Prostate gland (tissue), 2 donors: ENCODE measurements at places on chromosomes 7 and 10. TPM values are rescaled to one million over a fixed set of nuclear protein-coding genes. Genes with fewer than 3 reads are reported as not detected.

DNA sequence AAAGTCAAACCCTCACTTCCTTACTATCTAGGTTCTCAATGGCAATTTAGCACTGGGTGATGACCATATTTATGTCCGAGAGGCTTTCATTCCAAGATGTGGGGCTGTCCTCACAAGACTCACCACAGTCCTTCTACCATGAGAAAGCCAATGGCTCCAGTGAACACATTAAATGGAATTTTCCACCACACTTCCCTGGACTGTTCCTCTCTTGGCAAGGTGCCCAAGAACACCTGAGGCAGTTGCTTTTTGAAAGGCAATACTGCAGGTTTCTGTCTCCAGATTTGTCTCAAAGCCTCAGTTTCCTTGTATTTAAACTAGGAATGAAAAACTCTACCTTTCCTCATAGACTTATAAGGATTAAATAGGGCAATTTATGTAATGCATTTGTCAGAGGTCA is 24.2 kb downstream of the AFAP1L2 start:
- DNase-seq: no peak

OR2A7 gene
- total RNA-seq: 5.3 TPM

CHAT gene
- not detected for total RNA-seq

DNA sequence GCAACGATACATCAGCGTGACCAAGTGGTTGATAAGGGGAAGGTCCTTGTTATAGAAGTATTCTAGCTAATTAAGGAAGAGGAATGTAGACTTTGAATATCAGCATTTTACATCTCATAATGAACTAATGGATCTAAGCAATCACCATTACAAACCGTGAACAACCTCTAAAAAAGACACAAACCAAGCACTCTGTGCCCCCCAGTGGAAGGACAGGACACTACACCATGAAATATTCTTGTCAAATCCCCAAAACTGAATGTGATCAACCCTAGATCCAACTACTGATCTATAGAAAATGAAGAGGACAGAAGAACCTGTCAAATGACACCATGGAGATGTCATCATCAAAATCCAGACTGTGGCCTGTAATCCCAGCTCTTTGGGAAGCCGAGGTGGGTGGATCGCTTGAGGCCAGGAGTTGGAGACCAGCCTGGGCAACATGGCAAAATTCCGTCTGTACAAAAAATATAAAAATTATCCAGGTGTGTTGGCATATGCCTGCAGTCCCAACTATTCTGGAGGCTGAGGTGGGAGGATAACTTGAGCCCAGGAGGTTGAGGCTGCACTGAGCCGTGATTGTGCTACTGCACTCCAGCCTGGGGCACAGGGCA is 111.3 kb upstream of the CARD11 start:
- DNase-seq: peak; percentile 29

- no peak for DNase-seq
These were observed 77.9 kb downstream of the CTNNA3 start for GRCh38 chr10:67618116-67618515.

- no peak for DNase-seq
These were observed 478.3 kb downstream of the DNAJB6 start for GRCh38 chr7:157814931-157815705.

GRCh38 chr7:100604028-100604975 is 2.1 kb downstream of the PCOLCE start:
- DNase-seq: peak; percentile 54

GRCh38 chr10:22723783-22724182 is 9.4 kb upstream of the PIP4K2A start:
- no peak for DNase-seq

GRCh38 chr7:36547416-36547815 is 157.8 kb downstream of the ANLN start:
- DNase-seq: no peak

DNA sequence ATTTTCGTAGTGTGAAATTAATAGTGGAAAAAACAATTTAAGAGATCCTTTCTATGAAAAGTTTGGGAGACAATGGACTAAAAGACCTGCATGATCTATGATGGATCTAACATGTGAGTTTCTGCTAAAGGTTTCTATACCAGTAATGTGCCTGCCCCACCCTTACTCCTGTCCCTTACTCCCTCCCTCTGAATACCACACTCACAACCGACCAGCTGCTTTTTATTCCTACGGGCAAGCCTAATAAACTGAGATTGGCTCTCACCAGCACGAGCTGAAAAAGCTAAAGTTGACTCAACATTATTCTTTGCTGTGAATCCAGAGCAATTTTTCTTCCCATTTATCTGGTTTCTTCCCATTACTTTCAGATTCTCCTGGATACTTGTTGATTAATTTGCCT is 17.8 kb upstream of the REEP3 start:
- DNase-seq: no peak

- DNase-seq: no peak
These were observed 106.8 kb downstream of the APBB1IP start for GRCh38 chr10:26544932-26545331.

SLC13A4 gene
- not detected for total RNA-seq

GDF10 gene
- 0.32 TPM for total RNA-seq

DNA sequence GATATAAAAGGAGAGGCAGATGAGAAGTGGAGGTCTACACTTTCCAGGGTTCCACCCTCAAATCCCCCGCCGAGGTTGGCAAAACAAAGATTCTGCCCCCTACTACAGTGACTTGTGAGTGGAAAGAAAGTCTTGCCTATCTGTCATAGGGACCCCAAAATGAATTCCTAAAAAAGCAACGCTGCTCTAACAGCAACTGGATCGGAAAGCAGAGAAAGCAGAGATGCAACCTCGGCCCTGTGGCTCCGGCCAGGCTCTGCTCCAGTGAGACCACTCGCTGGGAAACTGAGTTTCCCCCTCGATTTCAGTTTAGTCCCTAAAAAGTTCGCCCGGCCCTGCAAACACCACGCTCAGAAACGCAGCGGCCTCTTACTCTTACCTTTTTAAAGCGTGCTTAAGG is 297.9 kb upstream of the NFE2L3 start:
- no peak for DNase-seq

CFTR gene
- 5.6 TPM for total RNA-seq

DNA sequence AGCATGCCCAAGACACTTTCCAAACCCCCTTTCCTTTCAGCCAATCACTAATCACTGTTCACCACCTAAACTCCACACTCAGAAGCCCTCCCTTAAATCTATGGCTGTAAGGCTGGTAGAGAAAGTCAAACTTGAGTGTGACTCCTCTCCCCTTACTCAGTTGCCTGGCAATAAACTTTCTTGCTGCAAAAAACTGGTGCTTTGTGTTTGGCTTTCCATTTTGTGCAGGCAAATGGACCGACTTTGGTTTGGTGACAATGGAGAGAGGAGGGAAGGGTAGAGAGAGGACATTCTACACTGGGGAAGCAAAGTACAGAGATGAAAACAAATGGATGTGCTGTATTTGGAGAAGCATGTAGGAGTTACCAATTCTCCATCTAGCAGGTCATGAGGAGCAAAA is 84.9 kb downstream of the SLC25A13 start:
- DNase-seq: no peak

GRCh38 chr10:113856563-113856962 is 2.1 kb downstream of the NHLRC2 start:
- DNase-seq: no peak

CDC123 gene
- total RNA-seq: 63.3 TPM

SPDYE9 gene
- 2.0 TPM for total RNA-seq

STEAP4 gene
- 40.1 TPM for total RNA-seq

GRCh38 chr10:1579141-1579491 is 158.2 kb downstream of the ADARB2 start:
- DNase-seq: no peak

DNA sequence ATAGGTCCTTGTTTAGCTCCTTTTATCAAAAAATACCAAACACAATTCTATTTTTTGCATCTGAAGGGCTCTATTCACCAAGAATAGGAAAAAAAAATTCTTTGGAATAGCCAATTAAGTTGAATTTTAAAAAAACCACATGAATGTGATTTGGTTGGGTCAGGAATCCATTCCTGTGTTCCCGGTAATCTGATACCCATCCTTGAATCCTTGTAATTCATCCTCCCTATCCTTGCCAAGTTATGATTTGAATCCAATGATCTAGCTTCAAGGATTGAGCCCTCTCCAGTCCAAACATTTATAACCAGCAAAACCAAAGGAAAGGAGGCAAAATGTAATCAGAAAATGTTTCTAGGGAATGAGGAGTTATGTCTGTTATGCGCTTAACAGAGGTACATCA is 86.6 kb downstream of the CFAP58 start:
- no peak for DNase-seq

CUZD1 gene
- 0.23 TPM for total RNA-seq

GRCh38 chr7:129381710-129382484 is 52.3 kb upstream of the STRIP2 start:
- DNase-seq: no peak

DNA sequence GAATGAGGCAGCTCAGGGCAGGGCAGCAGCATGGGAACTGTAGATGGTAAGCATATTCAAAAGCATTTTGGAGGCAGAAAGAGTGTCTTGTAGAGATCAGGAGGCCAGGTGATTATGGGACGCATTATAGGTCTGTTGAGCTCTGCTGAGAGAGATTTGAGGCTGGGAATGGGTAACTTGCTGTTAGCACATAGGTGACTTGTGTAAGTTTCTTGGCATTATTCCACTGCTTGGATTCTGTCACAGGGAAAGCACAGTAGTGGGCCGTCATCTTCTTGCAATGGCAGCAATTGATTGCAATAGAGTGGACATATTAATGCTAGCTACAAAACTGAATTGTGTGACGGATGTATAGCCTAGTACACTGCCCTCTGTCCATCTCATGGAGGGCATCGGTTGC is 434.3 kb upstream of the IGFBP3 start:
- no peak for DNase-seq

DNA sequence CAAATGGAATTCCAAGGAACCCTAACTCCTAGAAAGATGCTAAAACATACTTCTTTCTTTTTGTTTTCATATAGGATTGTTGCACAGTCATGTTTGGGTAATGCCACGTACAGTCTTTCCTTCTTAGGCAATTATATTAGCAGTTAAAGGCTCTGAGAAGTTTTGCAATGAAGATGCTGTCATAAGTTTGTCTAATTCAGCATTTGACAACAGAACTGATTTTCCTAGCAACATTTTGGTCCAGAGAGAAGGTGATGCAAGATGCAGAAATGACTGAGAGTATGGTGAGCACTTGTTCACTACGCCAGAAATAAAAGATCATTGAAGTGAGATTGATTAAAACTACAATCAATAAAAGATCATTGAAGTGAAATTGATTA is 184.0 kb upstream of the PLXNA4 start:
- no peak for DNase-seq

ITIH2 gene
- total RNA-seq: not detected

DNA sequence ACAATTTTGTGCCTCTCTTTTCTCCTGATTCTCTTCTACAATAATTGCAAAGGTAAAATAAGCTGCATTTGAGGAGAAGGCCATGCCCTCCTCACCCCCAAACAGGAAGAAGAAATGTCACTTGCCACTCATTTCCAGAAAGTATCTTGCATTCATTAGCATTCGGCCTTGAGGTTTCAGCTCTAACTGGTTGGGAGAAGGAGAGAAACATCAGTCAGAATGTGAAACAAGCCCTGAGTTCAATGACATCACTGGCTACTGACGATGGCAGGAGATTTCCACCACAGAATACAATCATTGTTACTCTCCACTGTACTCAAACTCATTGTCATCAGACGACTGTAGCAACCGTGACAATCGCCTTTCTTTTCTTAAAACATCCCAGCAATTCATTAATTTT is 72.8 kb downstream of the PRKCQ start:
- DNase-seq: no peak

DNA sequence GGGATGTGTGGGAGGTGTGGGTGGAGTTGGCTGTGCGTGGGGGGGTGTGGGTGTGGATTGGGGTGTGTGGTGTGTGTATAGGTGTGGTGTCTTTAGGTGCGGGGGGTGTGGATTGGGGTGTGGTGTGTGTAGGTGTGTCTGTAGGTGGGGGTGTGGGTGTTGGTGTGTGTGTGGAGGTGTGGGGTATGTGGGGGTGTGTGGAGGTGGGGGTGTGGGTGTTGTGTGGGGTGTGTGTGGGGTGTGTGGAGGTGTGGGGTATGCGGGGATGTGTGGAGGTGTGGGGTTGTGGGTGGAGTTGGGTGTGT is 33.9 kb downstream of the SPDYE17 start:
- no peak for DNase-seq

- DNase-seq: peak; percentile 28
These were observed 101.1 kb upstream of the ABCB5 start for GRCh38 chr7:20514364-20514763.

CALHM1 gene
- total RNA-seq: not detected

DNA sequence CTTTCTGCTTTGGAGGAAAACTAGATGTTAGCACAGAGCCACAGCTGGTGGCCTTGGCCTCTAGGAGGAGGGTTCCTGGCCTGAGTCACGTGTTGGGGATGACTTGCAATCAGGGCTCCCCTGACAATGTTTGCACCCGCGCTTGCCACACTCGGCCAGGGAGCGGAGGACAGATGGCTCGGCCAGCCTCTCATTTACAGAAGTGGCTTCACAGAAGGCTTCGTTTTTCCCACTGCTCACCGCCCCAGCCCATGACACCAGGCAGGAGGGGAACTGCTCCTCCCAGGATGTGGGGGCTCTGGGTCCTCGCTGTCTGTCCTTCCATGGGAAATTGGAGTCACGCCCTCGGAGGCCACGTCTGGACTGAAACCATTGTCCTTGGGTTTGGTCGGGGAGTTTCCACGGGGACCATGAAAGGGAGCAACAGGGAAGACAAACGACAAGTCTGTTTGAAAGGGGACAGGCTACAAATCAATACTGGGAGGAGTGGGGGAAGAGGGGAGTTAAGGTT is 49.6 kb upstream of the UBE3C start:
- DNase-seq: no peak

UPK3B gene
- total RNA-seq: 13.5 TPM

- no peak for DNase-seq
These were observed 268.6 kb downstream of the HGF start for GRCh38 chr7:81501220-81501619.

DNA sequence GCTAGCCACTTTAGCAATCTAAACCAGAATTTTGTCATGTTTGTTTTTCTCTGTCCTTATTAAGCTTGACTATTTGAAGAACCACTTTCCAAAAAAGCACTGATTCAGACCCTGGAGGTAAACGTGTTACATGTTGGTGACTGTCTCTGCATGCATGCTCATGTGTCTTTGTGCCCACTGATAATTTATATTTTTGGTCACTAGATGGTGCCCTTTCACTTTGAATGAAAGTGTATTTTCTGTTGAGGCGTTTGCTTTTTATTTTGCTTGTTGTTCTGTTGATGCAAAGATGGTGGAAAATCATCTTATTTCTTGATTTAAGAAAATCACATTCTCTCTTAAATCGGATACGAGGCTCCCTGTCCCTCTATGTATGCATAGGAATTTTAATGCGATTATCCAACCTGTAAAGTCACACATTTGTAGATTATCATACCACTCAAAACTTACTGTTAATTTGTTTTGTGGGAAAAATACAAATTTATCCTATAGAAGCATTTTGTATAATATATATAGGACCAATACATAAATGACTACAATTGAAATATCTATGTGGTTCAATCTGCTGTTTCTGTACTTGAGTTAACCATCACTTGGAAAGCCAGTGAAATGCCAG is 269.3 kb downstream of the BICC1 start:
- peak; percentile 47 for DNase-seq

DNA sequence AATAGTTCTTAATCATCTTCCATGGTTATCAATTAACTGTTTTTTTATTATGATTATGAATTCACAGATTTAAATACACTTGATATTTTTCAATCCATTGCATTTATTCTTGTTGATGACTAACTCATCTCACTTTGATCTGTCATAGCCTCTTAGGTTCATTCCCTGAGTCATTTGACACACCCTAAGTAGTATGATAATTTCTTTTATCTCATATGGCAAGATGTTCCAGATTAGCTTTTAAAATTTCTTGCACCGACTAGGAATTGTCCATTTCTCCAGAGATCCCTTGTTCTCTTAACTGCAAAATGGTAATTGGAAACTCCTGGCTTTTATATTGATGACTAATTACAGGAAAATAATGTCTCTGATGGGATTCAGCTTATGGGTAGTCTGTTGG is 87.6 kb upstream of the CCDC6 start:
- DNase-seq: no peak

ELAPOR2 gene
- total RNA-seq: 15.5 TPM
